Renal cortex interstitium (tissue), 15 donors: ENCODE measurements at places on chromosomes 3 and 15. TPM values are rescaled to one million over a fixed set of nuclear protein-coding genes. Genes with fewer than 3 reads are reported as not detected.

Gene GYG1
- 26.4 TPM for polyA plus RNA-seq

Gene FRMD5
- polyA plus RNA-seq = 1.2 TPM

Gene UNC13C
- 10.2 TPM for polyA plus RNA-seq

Gene LIPH
- 2.7 TPM for polyA plus RNA-seq

Gene SEC22C
- polyA plus RNA-seq = 45.2 TPM

Gene CHST13
- 7.4 TPM for polyA plus RNA-seq

Gene SLC2A2
- 18.7 TPM for polyA plus RNA-seq

Gene FAM43A
- 5.6 TPM for polyA plus RNA-seq

Gene TEX55
- polyA plus RNA-seq = not detected

Gene CXCR6
- polyA plus RNA-seq = 0.23 TPM

Gene SLC12A1
- polyA plus RNA-seq = 342 TPM

Gene ATP13A5
- polyA plus RNA-seq = 0.09 TPM

Gene ADCY5
- polyA plus RNA-seq = 10.0 TPM

Gene ITIH1
- polyA plus RNA-seq = 0.28 TPM

Gene FEZF2
- polyA plus RNA-seq = not detected

Gene GATM
- 276 TPM for polyA plus RNA-seq

Gene AQP9
- 0.95 TPM for polyA plus RNA-seq

Gene GRAMD1C
- polyA plus RNA-seq = 30.6 TPM

Gene USP13
- polyA plus RNA-seq = 15.9 TPM

Gene CYP1A2
- polyA plus RNA-seq = 0.13 TPM

Gene GABRG3
- polyA plus RNA-seq = 2.1 TPM

Gene MCF2L2
- 0.62 TPM for polyA plus RNA-seq

Gene EFCC1
- 3.3 TPM for polyA plus RNA-seq

Gene CD80
- 0.27 TPM for polyA plus RNA-seq

Gene CDCP1
- 1.1 TPM for polyA plus RNA-seq

Gene NEK10
- 2.2 TPM for polyA plus RNA-seq

Gene CLDN11
- polyA plus RNA-seq = 225 TPM

Gene CLSTN2
- 1.9 TPM for polyA plus RNA-seq

Gene CAMK2N2
- polyA plus RNA-seq = not detected

Gene FBXW12
- polyA plus RNA-seq = 0.50 TPM

Gene AP3B2
- polyA plus RNA-seq = 3.1 TPM

Gene OSTN
- polyA plus RNA-seq = 10.3 TPM

Gene HDC
- 0.42 TPM for polyA plus RNA-seq

Gene FBXL22
- polyA plus RNA-seq = 1.7 TPM

Gene CORO2B
- 23.9 TPM for polyA plus RNA-seq

Gene VGLL3
- polyA plus RNA-seq = 4.0 TPM

Gene CHCHD4
- polyA plus RNA-seq = 20.9 TPM

Gene C15orf62
- polyA plus RNA-seq = 2.1 TPM

Gene SLC9C1
- 0.61 TPM for polyA plus RNA-seq

Gene MAP3K13
- 47.5 TPM for polyA plus RNA-seq

Gene SST
- 2.6 TPM for polyA plus RNA-seq
